HCT116 (cell line): ENCODE measurements at places on chromosomes 4 and X.
A peak's percentile ranks its signal among the peaks of the same experiment; 100 is the strongest.

DNA sequence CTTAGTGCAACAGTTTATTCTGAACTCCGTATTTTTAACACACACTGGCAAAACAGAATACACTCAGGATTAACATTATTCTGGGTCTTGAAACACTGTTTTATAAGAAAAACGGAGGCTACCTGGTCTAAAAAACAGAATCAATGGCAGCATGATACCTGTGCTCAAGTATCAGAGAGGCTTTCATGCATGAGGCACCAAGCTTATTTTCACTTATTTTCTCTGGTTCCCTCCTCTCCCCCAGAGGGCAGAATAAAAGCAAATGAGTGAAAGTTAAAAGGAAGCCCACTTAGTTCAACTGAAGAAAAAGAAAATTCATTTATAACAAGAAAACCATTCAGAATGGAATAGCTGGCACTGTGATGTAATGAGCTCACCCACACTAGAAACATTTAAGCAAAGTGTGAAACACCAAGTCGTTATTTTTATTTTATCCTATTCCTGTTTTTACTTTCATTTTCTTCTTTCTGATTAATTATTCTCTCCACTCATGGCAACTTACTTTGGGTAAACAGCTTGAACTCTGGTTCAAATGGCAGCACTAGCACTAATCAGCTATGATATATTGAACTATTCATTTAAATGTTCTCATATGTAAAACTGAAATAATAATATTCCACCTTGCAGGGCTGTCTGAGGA, 211.8 kb downstream of the PPP3CA start:
- no peak for DNase-seq

GRCh38 chr4:1711571-1712215, 426 bp downstream of the SLBP start:
- DNase-seq = no peak

- DNase-seq = no peak
These were observed 90.6 kb downstream of the TSPAN7 start for GRCh38 chrX:38651625-38652601.

- no peak for DNase-seq
These were observed 87.6 kb upstream of the TSPAN7 start for GRCh38 chrX:38473701-38474100.

DNA sequence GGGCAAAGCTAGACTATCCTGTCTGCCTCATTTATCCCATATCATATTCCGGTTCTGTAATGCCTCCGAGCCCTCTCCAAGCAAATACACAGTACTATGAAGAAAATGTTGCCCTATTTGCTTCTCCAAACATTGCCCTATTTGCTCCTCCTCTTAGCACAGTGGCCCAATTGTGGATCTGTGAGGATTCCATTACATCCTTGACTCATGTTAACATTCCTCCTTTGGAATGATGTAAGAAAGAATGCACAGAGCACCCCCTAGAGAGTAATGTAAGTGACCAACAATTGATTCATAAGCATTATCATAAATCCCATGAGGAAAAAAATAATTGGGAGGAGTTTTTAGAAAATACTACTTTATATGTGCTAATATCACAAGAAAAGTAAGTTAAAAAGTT, 11.3 kb upstream of the BTC start:
- peak; percentile 62 for DNase-seq

DNA sequence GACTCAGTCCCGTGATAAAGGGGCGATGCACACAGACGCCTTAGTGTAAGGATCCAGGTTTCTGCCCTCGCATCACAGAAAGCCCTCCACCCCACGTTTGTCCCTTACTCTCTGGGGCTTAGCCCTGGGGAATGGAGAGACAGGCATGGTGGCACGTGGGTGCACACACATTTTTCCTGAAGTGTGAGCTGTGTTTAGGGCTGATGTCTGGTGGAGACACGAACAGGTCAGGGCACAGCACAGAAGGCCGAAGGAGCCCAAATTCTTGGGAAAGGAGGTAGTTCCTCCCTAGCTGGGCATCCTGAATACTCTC, 84.3 kb upstream of the DHRSX start:
- no peak for DNase-seq

DNA sequence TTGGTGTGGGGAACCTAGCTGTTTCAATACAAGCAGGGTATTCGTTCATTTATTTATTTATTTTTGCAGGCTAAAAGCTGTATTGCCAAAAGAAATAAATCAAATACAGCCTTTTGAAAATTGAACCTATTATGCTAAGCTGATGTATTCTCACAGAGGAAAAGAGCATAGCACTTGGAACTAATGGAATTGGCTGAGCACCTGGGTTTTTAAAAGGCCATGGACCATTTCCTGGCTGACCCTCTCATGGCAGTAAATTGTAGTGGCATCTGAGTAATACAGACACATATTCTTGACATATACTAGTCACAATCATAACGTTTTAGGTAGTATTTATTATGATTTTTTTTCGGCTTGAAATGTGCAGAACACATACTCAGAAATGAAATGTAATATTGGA, 71.8 kb upstream of the ALG13 start:
- no peak for DNase-seq

- DNase-seq = no peak
These were observed 72.1 kb downstream of the AMOT start for GRCh38 chrX:112768563-112768962.

DNA sequence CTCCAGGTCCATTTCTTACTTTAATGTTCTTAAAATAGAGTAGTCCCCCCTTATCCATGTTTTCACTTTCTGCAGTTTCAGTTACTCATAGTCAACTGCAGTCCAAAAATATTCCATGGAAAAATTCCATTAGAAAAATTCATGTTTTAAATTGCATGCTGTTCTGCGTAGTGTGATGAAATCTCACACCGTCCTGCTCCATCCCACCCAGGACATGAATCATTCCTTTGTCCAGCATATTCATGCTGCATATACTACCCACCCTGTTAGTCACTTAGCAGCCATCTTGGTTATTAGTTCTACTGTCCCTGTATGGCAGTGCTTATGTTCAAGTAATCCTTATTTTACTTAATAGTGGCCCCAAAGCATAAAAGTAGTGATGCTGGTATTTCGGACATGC, 5.4 kb upstream of the PDLIM5 start:
- no peak for DNase-seq

DNA sequence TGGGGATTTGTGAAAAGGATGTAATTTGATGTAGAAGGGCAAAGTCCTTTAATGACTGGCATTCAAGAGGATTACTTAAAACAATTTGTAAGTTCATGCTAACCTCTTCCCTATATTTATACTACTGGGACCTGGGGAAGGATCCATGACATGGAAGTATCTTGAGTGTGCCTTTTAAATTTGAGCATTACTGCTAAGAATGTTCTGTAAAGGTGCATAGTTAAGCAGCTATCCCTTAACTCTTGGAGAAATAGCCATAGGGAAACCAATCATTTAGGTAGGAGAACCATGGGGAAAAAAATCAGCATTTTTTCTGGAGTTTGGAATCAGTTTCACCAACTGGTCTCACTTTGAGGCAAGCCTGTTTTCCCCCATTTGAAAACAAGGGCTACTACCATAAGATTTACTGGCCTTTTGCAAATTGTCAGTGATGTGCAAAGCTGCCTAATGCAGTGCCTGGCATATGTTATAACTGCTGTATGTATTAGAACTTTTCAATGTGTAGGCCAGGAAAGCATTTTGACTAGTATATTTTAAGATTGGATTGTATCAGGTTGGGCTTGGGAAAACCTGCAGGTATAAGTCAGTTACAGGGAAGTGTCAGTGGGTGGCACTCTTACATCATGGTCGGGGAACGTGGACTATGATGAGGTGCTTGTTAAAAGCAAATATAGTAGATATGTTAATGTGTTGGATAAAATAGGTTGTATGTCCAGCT, 72.1 kb downstream of the PRSS12 start:
- DNase-seq = peak; percentile 67

- peak; percentile 57 for DNase-seq
These were observed 53.8 kb downstream of the VSIG4 start for GRCh38 chrX:65985922-65986588.

GRCh38 chr4:75513526-75514130, 575 bp downstream of the RCHY1 start:
- DNase-seq = no peak

- no peak for DNase-seq
These were observed 10.0 kb upstream of the PLK4 start for GRCh38 chr4:127870688-127871087.

DNA sequence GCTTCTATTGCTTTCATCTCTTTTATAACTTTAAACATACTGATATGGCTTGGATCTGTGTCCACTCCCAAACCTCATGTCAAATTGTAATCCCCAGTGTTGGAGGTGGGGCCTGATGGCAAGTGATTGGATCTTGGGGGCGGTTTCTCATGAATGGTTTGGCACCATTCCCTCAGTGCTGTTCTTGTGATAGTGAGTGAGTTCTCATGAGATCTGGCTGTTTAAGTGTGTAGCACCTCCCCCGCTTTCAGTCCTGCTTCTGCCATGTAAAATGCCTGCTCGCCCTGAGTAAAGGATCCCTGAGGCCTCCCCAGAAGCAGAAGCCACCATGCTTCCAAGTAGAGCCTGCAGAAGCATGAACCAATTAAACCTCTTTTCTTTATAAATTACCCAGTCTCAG, 17.7 kb downstream of the MND1 start:
- DNase-seq = no peak

DNA sequence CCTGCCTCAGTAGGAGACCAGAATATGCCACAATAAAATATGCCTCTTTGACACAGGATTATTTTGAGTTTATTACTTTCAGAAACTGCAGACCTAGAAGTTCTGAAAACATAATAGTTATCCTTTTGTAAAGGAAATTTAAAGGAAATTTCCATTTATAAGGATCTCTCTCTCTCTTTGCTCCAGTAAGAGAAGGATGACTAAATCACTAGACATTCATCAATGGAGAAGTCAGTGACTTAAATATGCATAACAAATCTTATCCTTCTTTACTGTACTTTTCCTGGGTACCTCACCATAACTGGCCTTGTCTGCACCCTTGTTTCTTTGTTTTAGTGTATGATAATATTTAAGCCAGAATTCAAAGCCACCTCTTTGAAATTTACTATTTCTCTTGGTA, 28.3 kb upstream of the OPHN1 start:
- no peak for DNase-seq

GRCh38 chr4:122831515-122832196, 5.0 kb downstream of the FGF2 start:
- no peak for DNase-seq

DNA sequence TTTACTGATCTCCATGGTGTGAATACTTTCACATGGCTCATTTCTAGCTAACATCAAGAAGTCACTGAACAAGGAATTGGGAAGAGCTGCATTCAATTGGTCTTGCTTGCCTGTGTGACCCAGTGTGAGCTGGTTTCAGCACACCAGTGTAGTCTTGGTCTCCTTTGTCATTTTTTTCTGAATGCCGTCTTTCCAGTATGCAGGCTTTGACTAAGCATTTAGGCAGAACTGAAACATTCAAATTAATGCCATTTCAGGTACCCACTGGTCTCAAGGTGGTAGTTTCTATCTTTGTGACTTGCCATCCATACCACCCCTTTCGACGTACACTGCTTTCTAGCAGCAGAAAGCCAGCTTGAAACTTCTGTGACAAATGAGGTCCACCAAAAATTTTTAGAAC, 550.5 kb upstream of the BOD1L1 start:
- DNase-seq = no peak

DNA sequence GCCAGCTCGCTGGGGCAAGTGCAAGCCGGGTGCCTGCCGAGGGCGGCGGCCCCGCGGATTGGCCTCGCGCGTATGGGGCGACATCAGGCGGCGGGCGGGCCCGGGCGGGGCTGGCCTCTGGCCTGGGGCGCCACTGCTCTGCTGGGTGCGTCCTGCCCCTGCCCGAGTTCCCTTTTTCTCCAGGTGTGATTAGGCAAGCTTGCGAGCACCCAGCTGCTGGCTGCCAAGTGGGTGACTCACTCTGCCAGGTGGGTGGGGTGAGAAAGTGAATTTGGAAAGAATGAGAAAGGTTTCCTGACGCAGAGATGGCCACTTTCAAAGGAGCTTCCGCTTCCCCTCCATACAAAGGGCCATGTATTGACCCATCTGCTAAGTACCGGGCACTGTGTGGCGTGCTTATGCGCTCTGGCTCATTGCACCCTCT, 32.5 kb downstream of the FGFBP1 start:
- DNase-seq = peak; percentile 95

- no peak for DNase-seq
These were observed 25.7 kb upstream of the TRPC3 start for GRCh38 chr4:121977251-121978171.

- no peak for DNase-seq
These were observed 67.7 kb upstream of the SPANXN2 start for GRCh38 chrX:143788265-143788664.

- DNase-seq = no peak
These were observed 393.8 kb upstream of the GNPDA2 start for GRCh38 chr4:45120163-45120562.

DNA sequence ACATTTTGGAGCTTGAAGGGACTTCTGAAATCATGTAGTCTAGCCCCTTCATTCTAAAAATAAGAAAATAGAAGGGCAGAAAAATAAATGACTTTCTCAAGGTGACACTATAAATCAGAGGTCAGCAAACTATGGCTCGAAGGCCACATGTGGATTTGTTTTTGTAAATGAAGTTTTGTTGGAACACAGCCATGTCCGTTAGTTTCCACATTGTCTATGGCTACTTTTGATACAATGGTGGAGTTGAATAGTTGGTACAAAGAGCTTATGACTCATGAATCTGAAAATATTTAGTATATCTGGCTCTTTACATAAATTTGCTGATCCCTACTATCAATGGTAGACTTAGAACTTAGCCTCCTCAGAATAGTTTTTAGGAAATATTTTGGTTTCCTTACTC, 302.4 kb upstream of the PRPS2 start:
- DNase-seq = no peak

DNA sequence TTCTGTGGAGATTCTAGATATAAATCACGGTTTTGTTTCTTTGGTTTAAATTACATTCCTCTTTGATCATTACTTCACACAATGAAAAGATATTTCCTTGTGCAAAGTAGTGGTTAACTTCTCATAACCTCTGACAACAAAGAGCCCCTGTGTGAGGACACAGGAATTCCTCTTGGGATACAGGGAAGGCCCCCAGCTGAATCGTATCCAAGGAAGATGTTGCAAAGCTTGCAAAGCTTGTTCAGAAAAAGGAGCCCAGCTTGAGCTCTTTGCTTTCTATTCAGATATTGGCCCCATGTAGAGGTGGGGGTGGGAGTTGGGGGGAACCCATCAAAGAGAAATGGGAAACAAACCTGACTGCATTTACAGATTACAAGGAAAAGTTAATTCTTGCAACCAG, 145.7 kb downstream of the RELL1 start:
- DNase-seq = no peak

DNA sequence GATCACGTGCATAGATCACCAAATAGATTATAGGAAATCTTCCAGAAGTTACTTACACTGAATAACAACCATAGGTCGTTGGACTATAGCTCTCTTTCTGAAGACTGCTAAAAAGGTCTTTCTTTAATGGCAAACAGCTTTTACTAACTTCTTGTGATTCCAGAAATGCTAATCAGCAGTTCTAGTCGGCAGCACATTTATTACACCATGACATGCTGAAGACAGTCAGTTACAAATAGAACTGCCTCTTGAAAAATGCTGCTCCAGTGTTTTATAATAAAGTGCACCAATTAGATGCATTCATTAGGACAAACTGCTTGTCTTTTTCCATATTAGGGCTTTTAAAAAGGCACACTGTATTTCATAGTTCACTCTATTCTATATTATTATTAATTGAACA, 488.2 kb downstream of the PABPC4L start:
- no peak for DNase-seq
